ENCODE measurements at places on chromosomes 11 and 22.

GRCh38 chr11:129569007-129569406 is 193.4 kb downstream of the BARX2 start:
- DNase-seq, result no peak

- DNase-seq, result no peak
Measured at GRCh38 chr11:103619480-103619879, 417.0 kb upstream of the DDI1 start.

DNA sequence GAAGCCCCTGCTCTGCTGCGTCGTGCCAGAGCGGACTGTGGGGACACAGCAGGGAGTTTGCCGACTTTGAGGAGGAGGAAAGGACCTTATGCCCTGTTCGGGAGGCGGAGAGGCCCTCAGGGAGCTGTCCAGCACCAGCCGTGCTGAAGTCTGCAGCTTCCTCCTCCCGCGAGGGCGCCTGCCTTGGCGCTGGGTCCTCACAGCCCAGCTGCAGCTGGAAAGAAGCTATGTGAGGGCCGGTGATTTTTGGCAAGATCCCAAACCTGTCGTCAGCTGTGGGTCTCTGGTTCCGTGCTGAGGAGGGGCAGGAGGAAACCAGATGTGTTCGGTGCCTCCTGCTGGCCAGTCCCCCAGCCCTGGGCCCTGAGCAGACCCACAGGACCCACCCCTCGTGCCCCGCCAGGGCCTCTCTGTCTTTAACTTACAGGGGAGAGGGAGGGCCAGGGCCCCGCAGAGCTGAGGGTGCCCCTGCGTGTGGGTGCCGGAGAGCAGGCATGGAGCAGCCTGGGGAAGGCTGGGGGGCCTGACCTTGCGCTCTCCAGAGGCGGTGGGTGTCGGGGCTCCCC is 12.0 kb downstream of the BRSK2 start:
- DNase-seq, result no peak

GRCh38 chr11:13114566-13115379 is 105.7 kb downstream of the RASSF10 start:
- DNase-seq, result no peak

GRCh38 chr22:39283322-39284141 is 35.9 kb downstream of the RPL3 start:
- DNase-seq, result no peak

DNA sequence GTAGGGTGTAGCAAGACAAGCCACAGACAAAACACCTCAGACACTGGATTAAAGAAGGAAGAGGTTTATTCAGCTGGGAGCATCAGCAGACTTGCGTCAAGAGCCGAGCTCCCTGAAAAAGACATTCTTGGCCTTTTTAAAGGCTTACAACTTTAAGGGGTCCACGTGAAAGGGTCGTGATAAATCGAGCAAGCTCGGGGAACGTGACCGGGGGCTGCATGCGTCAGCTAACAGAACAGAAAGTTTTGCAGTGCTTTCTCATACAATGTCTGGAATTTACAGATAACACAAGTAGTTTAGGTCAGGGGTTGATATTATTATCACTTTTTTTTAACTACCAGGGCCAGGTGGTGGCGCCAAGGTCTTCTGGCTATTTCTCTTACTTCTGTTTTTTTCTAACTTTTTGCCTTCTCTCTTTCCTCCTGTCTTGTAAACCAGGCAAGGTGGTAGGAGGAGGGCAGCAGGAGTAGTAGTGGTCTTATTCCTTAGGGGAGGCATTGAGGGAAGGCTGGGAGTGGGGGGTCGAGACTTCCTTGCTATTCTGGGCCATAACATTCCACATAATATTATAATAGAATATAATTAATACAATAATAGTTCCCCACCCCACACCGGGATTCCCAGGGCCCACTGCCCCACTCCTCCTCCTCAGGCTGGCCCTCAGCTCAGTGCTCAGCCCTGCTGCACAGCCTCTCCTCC is 587 bp upstream of the ALDH3B1 start:
- no peak for DNase-seq

DNA sequence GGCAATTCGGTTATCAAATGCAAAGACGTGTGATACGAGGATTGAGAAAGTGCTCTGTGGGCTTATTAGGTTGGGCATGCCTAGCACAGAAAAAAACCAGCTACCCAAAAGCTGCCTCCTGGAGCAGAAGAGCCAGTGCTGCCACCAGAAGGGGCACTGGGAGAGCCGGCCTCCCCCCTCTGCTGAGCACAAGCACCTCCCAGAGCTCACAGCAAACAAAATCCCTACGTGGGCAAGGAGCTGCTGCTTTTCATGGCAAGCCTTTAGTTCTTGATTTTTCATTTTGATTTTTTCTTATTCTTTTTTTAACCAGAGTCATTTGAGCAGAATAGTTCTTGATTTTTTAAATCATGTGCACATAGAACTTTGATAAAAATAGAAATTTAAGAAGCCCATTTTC is 12.8 kb downstream of the RPUSD4 start:
- no peak for DNase-seq

DNA sequence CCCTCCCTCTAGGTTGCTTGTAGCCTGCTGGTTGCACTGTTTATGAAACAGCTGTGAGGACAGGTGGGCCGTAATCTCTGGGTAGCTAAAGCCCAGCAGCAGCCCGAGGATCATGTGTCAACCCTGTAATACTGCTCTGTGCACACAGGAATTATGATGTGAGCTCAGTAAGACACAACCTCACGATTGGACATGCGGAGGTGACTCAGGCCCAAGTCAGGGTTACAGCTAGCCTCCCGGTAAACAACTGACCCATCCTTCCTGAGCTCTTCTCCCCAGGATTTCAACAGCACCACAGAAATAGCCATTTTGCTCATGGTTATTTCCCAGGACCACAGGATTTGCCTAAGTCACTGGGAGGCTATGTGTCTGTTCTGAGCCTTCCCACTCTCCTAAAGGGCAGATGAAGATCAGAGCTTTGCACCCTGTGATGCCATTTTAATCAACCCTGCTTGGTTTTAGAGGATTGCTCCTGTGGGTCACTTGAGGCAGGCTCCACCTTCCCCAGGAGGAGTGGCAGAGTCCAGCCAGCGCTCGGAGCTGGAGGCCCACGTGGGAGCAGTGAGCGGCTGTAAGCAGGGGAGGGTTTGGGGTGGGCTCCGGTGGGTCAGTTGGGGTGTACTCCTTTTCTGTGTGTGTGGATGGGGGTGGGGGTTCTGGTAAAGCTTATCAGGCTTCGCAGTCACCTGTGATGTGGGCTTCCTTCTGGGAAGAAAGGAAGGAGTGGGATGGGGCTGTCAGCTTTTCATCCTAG is at the start of gene AMPD3:
Gene AMPD3, plus strand, starts transcription at position 387 of the 754 bp plus-strand sequence. CDS start 6,256 bp downstream, outside the sequence.
- DNase-seq, result peak; percentile 8

- DNase-seq, result no peak
Measured at GRCh38 chr11:8201644-8202365, 33.0 kb upstream of the RIC3 start.

DNA sequence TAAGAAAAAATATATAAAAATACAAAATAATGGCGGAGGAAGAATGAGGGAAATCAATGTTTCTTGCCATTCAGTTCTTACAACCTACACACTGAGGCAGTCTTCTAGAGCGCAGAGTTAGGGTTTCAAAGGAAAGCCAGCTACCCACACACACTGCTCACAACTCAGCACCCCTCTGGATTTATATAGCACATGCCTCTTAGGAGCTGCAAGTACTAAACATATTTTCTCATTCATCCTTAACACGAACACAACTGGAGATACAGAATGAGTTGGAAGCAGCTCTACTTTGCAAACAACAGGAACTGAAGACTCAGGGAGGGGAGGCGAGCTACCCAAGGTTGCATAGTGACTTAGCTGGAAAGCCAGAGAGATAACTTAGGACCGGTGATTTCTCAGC is 293.8 kb downstream of the CTTN start:
- DNase-seq, result no peak

DNA sequence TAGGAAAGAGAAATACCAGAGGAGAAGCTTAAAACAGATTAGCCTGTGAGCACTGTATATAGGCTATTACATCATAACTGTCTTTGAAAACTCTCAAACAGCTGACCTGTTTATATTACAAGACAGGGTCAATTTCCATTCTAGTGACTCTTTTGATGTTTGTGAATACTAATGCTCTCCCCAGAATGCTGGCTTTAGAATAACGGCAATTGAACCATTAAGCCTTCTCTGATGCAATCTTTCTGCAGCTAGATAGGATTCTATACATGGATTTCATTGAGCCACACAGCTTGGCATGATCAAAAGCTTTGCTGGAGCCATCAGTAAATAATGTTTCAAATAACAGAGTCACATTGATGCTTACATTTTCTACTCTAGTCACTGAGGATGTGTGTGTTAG is 122.7 kb upstream of the FAT3 start:
- DNase-seq, result no peak

DNA sequence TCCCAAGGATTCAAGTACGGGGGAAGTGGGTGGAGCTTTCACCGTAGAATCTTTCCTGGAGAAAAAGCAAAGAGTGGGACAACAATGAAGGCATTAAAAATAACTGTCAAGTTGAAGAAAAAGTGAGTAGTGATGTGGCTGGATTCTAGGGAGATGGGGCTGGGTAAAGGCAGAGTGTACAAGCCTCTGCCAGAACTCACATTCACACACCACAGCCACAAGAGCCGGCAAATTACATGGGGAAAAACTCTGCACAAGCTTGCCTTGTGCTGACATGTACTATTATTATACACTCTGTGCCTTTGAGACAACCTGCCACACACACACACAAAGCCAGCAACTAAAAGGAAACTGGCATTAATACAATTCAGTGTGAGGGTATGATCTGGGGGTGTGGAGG is 182.6 kb downstream of the LARGE1 start:
- no peak for DNase-seq

DNA sequence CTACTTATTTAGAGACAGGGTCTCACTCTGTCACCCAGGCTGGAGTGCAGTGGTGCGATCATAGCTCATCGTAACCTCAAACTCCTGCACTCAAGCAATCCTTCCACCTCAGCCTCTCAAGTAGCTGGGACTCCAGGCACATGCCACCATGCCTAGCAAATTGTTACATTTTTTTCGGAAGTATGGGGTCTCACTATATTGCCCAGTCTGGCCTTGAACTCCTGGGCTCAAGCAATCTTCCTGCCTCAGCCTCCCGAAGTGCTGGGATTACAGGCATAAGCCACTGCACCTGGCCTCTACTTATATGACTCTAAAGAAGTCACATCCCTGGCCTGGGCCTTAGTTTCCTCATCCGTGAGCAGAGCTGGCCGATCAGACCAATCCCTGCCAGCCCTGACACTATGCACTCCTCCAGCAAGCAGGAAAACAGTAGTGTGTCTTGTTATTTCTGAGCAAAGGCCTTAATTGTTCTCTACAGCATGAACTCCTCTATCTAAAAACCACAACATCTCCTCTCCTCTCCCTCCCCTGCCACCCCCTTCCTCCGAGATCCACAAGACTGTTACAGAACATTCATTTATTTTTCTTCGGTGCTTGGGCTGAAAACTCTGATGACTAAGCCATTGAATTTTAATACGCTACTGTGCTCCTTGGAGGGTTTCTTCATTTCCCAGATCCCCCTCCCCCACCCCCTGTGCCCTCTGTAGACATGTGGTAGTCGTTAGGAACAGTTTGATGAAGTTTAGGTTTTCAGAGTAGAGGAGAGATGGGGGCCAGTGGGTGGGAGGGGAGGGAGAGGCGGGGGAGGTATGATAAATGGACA is 91.5 kb downstream of the ABTB2 start:
- no peak for DNase-seq
